ENCODE measurements at places on chromosomes 1 and 21.

DNA sequence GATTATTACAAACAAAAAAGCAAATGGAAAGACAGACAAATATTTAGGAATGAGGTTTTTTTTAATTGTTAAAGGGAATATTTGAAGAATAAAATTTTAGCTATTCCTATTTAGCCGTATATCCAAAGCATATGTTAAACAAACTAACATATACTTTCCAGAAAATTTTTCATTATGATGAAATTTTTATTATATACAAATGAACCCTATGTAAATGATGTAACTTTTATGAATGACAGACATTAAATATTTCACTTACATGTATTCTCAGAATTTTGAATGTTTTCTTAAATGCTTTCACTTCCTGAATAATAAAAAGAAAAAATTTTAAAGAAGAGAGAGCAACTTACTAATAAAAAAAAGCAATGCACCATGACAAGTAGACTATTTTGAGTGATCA is 15.8 kb downstream of the LHX9 start:
- DNase-seq = no peak

DNA sequence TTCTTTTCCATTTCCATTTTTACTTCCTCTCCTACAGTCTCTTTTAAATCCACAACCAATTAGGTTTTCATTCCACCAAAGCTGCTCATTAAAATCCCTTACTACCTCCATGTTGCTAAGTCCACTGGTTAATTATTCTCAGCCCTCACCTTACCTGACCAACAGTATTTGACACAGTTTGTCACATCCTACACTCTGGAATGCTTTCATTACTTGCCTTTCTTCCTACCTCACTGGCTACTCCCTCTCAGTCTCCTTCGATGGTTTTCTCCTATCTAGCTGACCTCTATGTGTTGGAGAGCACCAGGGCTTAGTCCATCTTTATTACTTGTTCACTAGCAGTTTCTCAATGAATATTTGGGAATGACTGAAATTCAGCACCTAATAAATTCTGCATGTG is 78.6 kb downstream of the NME7 start:
- no peak for DNase-seq

- no peak for DNase-seq
These were observed 35.5 kb downstream of the COQ8A start for GRCh38 chr1:226975259-226976250.

DNA sequence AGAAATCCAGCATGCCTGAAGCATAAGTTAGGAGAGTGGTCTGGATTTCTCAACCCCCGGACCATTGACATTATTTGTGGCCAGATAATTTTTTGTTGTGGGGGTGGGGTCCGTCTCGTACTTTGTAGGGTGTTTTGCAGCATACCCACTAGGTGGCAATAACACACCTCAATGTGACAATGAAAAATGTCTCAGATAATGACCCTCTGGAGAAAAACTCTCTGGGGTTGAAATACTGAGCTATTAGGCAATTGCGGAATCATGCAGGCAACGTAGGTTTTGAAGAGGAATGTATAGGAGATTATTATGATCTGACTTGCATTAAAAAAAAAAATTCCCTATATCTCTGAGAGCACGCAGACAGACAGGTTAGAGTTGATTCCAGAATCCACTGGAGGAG is 25.3 kb upstream of the RRP15 start:
- DNase-seq = no peak

GRCh38 chr1:41850029-41850428 is 68.7 kb downstream of the HIVEP3 start:
- no peak for DNase-seq

GRCh38 chr1:43293896-43294760 is 6.7 kb upstream of the TIE1 start:
- no peak for DNase-seq

DNA sequence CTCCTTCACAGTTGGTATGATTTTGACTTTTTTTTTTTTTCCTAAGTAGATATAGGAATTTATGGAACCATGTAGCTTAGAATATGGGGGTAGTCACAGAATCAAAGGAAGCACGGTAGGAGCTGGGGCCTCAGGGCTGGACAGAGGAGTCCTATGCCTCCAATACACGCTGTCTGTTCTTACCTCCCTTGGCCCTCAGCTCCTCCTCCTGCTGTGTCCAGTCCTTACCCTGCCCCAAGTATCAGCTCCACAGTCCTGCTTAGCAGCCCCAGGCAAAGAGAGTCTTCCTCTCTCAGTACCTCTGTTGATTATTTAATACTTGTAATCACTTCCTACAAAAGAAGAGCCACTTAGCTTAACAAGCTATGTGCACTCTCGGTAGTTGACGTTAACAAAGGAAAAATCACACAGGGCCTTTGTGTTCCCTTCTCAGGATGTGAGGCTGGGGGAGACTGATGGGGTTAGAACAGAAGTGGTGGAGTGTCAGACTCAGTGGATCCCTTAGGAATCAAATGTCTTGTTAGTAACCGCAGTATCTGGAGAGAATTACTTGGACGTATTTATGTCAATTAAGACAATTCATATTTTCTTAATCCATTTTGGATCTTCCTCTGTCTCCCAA is 292.3 kb downstream of the HHAT start:
- DNase-seq = no peak

DNA sequence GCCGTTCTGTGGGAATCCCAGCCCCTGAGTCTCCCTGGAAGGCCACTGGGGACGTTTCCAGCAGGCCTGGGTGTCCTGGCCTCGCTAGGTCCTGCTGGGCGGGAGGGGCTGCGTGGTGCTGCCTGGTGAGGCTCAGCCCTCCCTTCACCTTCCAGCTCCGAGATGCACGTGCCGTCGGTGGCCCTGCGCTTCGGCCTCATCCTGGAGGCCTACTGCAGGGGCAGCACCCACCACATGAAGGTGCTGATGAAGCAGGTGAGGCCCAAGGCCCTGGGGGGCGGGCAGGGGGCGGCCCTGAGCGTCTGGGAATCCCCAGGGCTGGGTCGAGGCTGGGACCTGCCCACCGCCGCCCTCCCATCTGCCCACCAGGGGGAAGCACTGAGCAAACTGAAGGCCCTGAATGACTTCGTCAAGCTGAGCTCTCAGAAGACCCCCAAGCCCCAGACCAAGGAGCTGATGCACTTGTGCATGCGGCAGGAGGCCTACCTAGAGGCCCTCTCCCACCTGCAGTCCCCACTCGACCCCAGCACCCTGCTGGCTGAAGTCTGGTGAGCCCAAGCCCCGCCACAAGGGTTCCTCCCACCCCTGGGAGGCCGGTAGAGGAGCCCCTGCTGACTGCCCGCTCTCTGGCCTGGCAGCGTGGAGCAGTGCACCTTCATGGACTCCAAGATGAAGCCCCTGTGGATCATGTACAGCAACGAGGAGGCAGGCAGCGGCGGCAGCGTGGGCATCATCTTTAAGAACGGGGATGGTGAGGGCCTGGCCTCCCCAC is 70.3 kb downstream of the PIK3CD start:
- DNase-seq = peak; percentile 11

- DNase-seq = no peak
These were observed 21.3 kb upstream of the CCDC190 start for GRCh38 chr1:162882248-162882674.

DNA sequence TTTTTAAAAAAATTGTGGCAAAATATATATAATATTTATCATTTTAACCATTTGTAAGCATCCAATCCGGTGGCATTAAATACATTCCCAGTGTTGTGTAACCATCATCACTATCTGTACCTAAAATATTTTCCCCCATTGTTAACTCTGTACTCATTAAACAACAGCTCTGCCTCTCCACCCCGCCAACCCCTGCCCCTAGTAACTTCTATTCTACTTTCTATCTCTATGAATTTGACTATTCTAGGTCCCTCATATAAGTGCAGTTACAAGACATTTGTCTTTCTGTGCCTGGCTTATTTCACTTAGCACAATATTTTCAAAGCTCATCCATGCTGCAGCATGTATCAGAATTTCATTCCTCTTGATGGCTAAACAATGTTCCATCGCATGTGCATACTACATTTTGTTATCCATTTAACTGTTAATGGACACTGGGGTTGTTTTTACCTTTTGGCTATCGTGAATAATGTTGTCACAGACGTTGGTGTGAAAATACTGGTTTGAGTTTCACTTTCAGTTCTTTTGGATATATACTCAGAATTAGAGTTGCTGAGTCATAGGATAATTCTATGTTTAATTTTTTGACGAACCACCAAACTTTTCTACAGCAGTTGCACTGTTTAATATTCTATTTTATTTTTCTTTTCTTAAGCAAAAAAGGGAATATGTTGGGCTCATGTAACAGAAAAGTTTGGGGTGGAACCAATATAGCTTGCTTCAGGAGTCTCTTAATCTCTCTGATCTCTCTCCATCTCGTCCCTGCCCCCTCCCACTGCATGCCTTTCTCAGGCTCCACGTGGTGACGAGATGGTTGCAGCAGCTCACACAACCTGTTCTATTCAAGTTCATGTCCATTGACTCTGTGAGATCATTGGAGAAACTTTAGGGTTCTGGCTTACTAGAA is 25.2 kb upstream of the RCAN1 start:
- no peak for DNase-seq

DNA sequence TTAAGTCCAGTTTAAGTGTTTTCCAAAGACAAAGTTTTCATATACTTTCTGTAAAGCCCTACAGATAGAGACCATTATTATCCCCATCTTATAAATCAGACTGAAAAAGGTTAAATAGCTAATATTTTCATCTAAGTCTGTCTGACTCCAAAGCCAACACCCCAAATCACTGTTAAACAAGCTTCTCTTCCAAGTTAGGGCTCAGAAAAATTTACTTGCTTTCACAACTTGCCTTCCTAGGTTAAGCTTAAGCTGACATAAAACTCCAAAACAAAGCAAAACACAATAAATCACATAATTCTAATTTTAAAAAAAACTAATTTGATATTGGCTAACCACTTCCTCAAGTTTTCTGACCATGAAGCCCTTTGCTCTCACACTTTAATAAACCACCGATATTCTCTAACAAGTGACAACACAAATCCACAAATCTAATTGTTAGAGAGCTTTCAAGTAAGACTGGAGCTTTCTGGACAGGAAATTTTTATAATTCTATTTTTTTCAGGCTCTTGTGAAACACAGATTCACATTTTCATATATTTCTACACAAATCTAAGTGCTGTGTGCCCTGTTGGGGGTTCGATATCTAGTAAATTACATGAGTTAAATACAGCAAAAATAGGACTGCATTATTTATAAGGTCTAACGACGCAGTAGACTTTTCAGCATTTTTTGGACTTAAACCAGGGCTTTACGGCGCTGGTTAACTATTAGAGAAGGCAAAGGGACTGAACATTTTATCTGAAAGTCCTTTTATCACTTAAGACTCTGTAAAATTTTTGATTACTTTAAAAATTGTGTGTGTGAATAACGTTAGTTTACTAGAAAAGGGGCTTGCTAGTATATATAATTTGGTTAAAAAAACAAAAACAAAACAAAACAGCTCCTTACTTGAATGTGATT is 2.1 kb downstream of the GNG12 start:
- DNase-seq = no peak

- no peak for DNase-seq
These were observed 13.8 kb upstream of the HHIPL2 start for GRCh38 chr1:222561656-222562055.

DNA sequence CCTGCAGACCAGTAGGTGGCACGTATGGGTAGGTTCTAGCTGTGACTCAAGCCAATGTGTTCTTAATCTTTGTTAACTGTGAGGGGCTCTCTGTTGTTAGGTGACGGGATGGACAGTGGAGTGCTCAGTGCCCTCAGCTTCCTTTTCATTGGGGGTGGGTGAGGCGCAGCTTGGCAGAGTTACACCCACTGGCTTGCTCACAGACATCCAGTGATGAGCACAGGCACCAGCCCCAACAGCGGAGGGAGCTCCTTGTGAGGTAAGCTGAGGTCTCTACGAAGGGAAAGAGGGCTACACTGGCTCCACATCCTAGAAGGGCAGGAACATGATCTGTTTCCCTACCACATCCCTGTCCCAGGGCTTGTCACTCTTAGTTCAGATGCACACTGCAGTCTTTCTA is 871.3 kb downstream of the LRRIQ3 start:
- DNase-seq = no peak

DNA sequence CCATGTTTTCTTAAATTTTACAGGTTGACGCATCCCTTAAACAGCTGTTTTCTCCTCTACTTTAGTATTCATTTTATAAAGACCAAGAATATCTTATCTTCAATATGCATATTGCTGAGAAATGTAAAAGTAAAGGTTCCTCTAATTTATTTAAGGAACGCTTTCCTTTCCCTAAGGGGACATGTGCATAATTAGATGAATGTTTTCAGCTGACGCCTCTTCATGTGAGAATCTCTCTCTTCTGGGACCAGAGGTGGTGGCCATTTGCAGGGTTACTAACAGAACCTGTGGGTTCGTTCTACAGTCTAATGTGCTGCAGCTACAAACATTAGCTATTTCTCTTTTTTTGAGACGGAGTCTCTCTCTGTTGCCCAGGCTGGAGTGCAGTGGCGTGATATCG is 147.7 kb upstream of the L1TD1 start:
- DNase-seq = no peak

- DNase-seq = no peak
These were observed 13.7 kb downstream of the DHRS3 start for GRCh38 chr1:12604114-12604874.

GRCh38 chr1:201334325-201335173 is 42.9 kb downstream of the TNNT2 start:
- DNase-seq = no peak

GRCh38 chr1:14390816-14391215 is 207.7 kb upstream of the KAZN start:
- DNase-seq = no peak

- no peak for DNase-seq
These were observed 13.6 kb upstream of the TRIM17 start for GRCh38 chr1:228430243-228430642.

- no peak for DNase-seq
These were observed 5.4 kb upstream of the LAMC2 start for GRCh38 chr1:183180634-183181056.

DNA sequence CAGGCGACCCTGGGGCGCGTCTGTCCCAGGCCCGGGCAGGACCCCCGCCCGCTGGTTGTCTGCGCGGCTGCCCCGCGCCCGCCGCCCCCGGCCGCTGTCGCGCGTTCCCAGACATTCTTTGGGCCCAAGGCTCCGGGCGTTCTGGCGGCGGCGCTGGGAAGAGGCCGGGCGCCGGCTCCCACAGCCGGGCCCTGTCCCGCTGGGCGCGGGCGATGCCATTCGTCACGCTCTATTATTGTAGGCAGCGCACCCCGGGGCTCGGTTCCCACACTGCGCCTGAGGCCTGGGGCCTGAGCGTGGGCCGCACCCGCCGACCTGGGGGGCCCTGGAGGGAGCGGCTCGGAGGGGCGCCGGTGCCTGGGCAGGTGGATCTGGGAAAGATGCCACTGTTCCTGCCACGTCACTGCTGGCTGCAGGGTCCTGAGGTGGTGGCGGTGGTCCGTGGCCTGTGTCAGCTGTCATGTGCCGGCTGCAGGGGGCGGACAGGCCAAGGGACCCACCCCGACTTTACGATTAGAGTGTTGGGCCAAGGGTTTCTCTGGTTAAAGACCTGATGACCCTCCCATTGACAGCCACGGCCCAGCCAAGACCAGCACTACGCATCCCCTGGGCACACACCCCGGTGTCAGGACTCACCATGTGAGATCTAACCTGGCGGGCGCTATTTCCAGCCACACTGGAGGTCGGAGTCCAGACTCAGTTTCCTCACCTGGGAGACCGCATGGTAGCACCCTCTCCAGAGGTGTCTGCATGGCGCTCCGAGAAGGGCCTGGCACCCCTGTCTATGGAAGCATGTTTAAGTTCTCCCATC is 55.1 kb upstream of the ADARB1 start:
- no peak for DNase-seq

GRCh38 chr21:14559102-14559501 is 13.0 kb upstream of the SAMSN1 start:
- DNase-seq = no peak
